Neuronal stem cell (in vitro differentiated cells): ENCODE measurements at places on chromosomes 7 and 10.

- no peak for DNase-seq
Observed at GRCh38 chr7:110356438-110356837, 734.5 kb upstream of the LRRN3 start.

DNA sequence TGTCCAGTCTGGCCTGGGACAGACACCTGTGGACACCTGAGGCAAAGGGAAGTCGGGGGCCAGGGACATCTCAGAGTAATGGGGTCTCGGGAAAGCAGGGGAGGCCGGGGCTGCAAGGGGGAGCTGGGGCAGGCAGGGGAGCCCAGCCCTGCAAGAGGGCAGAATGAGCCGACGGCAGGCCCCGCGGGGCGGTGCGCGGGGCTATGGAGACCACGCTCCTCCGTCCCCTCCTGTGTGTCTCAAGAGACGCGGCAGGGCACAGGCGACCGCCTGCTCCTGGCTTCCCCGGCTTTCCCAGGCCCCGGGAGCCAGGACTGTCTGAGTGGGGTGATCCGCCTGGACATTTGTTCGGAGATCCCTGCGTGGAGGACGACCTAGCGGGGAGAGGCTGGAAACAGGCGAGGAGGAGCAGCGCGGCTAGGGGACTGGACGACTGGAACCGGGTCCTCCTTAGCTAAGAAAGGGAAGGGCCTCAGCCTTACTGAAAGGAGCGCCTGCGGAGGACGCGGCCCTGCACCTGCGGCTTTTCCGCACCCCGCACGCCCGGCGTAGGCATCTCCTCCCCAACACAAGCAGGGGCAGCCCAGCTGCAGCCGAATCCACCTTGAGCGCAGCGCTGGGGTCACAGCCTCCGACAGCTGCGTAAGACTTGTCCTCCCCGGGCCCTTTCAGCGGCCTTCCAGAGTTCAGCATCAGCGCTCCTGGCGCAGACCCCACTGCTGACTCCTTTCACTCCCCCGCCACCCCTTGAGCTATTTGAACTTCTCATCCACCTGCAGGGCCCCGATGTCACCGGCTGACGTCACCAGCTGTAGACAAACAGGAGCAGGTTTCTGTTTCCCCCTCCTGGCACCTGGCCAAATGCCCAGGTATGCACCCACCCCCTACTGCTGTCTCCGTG is 176.4 kb downstream of the ZNF248 start:
- DNase-seq = no peak

DNA sequence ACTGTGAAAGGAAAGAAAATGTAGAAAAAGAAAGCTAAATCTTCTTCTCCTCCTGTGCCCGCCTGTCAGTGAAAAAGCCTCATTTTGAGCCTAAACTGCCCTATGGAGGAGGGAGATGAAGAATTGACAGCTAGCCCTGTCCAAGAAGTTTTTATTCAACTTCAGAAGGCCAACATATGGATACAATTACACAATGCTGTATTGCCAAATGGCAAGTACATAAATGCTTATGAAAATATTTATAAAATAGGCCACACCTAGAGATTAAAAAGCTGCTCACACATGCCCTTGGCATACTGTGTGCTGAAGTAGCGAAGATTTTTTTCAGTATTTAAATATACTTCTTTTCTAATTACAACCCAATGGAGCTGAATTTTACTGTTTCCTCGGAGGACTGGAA is 65.1 kb upstream of the NEBL start:
- no peak for DNase-seq

DNA sequence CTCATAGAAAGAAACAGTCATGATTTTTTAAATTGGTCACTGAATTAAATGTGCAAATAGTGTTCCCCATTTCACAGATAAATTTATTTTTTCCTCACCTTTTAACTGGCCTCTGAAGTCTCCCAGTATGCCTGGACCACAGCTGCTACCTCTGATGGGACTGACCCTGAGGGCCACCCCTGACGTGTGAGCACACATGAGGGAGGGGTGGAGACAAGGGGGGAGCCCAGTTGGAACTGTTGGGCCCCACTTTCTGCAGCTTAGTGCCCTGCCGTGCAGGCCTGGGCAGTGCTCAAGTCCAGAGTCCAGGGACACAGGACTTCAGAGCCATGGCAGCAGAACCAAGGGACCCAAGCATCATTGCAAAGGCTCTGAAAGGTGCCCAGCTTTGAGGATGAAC is 243.9 kb downstream of the GRID1 start:
- DNase-seq = no peak

DNA sequence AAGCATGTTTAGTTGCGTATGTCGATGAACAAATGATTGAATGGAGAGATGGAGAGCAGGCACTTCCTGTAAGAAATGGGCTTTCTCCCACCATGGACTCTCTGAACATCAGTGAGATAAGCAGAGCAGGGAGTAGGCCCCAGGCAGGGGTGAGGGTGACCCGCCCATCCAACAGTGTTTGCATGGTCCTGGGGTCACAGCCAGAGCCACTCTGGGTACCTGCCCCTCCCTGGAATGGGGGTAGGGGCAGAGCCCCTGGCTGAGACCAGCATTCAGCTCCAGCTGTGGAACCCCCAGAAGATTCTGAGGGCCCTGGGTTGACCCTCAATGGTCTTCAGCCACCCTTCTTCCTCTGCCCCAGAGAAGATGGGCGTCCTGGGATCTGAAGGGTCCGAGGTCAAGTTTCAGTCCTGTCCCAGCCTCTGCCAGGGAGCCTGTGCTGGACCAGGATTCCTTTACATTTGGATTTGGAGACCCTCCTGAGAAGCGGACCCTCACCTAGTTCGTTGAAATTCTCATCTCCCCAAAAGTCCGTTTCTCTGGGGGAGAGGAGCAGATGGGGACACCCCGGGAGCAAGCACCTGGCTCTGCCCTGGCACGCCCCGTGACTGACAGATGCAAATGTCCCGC is 2.4 kb upstream of the FGF8 start:
- DNase-seq = no peak

DNA sequence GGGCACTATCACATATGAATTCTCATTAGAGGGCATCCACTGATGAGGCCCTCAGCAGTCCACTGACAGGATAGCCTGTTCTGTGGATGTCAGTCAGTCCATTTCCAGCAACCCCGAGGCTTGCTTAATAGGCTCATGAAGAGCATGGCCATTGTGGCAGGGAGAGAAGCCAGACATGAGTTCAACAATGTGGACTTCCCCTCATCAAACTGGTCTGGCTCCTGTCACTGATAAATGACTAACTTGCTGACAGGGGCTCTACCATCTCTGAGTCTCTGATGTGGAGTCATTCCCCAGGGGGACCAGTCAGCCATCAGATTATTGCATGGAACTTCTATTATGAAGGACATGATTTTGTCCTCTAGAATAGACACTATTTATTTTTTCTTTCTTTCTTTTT is 19.8 kb upstream of the TRIL start:
- no peak for DNase-seq

GRCh38 chr10:69741252-69741651 is 60.5 kb upstream of the COL13A1 start:
- no peak for DNase-seq

DNA sequence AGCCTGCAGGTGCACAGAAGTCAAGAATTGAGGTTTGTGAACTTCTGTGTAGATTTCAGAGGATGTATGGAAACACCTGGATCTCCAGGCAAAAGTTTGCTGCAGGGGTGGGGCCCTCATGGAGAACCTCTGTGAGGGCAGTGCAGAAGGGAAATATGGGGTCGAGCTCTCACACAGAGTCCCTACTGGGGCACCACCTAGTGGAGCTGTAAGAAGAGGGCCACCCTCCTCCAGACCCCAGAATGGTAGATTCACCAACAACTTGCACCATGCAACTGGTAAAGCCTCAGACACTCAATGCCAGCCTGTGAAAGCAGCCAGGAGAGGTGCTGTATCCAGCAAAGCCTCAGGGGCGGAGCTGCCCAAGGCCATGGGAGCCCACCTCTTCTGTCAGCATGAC is 205.8 kb downstream of the CCSER2 start:
- DNase-seq = no peak

DNA sequence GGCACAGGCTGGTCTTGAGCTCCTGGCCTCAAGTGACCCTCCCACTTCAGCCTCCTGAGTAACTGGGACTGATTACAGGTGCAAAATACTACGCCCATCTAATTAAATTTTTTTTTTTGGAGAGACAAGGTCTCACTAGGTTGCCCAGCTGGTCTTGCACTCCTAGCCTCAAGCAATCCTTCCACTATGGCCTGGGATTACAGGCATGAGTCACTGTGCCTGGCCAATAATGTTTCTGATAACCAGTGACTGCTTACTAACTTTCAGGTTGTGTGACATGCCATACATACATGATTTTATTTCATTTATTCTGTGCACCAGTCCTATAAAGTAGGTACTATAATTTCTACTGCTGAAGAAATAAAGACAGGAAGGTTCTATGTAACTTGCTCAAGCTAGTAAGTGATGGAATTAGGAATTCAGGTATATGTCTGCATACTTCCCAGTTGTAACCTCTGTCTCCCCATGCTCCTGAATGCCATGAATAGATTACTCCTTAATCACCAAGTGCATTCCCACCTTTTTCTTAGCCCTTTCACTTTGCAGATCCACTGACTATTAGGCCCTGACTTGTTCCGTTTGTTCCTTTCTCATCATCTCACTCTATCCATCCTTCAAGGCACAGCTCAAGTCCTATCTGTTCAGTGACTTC is 28.1 kb downstream of the MCU start:
- DNase-seq = no peak

DNA sequence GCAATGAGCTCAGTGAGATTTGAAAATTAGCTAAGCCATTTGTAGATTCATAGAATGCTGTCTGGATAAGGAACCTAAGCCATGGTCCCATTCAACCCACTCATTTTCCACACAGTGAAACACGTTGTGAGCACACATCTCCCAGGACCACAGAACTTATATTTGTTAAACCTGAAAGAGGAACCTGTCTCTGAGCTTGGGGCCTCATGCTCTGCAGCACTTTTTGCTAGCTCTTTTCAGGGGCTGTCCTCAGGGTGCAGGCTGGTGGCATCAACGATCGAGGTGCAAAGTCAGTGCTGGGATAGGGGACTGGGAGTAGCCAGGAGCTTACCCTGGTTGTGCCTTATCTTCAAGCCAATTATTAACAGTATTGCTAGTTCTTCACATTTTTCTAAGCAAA is 11.9 kb downstream of the HECW1 start:
- no peak for DNase-seq

DNA sequence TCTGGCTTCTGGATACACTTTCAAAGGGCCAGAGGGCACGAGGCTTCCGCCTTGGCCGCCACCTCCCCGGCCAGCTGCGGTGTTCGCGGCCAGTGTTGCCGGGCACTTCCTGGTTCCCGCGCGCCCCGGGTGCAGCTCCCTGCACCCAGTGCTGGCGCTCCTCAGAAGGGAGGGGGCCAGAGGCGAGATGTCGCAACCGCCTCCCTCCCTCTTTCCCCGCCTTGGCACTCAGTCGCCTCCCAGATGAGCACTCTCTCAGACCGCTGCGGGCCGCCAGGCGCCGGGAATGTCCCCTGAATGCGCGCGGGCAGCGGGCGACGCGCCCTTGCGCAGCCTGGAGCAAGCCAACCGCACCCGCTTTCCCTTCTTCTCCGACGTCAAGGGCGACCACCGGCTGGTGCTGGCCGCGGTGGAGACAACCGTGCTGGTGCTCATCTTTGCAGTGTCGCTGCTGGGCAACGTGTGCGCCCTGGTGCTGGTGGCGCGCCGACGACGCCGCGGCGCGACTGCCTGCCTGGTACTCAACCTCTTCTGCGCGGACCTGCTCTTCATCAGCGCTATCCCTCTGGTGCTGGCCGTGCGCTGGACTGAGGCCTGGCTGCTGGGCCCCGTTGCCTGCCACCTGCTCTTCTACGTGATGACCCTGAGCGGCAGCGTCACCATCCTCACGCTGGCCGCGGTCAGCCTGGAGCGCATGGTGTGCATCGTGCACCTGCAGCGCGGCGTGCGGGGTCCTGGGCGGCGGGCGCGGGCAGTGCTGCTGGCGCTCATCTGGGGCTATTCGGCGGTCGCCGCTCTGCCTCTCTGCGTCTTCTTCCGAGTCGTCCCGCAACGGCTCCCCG is at the start of gene FFAR4:
FFAR4 (plus strand) TSS at position 231 of the 842 bp plus-strand sequence; CDS start at position 287, 56 bp downstream.
- no peak for DNase-seq

- DNase-seq = no peak
Observed at GRCh38 chr7:84838857-84839256, 348.0 kb downstream of the SEMA3D start.

DNA sequence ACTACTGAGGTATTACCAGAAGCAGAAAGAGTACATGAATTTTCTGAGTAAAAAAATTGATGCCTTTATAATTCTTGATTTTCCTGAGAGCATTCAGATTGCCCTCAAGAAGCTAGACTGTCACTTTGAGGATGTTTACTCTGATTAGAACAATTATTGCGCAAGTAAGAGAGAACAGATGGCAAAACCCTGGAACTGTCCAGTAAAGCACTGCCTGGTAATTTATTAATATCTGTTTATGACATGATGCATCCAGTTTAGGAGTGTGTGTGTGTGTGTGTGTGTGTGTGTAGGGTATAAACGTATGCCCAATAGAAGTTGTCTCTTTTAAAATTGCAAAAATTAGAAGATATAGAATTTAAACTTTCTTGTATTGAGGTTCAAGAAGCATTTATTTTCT is 379.7 kb downstream of the PHTF2 start:
- no peak for DNase-seq

DNA sequence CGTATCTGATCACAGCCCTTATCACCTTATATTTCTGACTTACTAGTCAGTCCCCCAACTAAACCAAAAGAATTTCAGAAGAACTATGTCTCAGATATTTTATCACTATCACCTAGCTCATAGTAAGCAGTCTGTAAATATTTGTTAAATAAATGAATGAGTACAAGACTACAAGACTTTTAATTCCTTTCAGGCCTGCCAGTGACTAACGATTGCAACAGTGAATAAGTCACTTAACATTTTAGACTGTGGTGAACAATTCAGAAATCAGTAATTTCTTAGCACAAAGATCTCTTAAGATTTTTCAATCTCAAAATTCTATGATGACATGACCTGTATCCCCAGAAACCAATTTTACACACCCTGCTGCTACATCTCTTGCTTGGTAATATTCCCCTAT is 162.2 kb downstream of the IMMP2L start:
- no peak for DNase-seq

DNA sequence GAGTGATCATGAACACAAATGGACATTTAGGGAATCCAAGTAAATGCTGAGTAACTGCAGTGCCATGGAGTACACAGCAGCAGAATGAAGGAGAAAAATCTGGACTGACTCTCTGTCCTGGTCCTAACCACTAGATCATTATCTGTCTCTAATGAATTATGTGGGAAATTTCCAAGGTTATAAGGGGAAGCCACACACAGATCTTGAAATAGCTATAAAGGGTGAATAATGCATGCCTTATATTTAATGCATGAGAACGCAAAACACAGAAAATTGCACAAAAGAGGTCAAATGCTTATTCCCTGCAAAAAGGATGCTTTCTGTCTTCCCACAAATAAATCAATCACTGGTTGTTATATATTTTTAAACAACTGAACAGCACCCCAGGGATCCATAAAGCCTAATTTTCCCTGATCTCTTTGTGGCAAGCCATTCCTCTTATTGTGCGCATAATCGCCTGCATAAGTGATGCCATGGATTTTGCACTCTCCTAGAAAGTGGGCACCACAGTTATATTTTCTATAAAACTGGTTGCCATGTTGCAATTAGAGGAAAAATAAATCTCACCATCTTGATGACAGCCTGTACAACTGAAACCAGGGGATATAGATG is 201.8 kb downstream of the XPNPEP1 start:
- DNase-seq = no peak

GRCh38 chr7:137475966-137476365 is 132.4 kb upstream of the PTN start:
- DNase-seq = no peak

- DNase-seq = no peak
Observed at GRCh38 chr7:102444961-102445673, 11.7 kb downstream of the ORAI2 start.
